ENCODE measurements at places on chromosomes 7 and 10.
A peak's percentile ranks its signal among the peaks of the same experiment; 100 is the strongest.

DNA sequence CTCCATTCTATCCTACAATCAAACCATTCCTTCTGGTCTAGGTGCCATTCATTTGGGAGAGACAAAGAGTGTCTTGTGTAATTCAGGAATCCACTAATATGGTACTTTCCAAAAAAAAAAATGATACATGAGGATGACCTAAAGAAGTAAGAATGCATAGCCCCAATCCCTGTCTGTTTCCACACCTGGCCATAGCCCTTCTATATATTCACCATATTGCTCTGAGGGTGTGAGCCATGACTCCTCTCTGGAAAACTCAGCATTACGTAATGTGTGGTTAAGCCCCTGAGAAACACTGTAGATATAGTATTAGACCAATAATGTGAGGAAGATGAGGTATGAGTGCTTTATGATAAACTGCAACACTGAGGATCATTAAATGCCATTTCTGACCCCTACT, 592.7 kb downstream of the INHBA start:
- DNase-seq, result peak; percentile 64

- no peak for DNase-seq
Measured at GRCh38 chr10:97226398-97226797, 40.6 kb upstream of the SLIT1 start.

- DNase-seq, result peak; percentile 27
Measured at GRCh38 chr10:27745732-27746396, at the start of gene MKX. TSS of gene MKX (minus strand) at chr10:27745819. CDS start at chr10:27743415, 2,404 bp downstream.

GRCh38 chr10:73997461-73997786, 492 bp upstream of the VCL start:
- DNase-seq, result no peak

DNA sequence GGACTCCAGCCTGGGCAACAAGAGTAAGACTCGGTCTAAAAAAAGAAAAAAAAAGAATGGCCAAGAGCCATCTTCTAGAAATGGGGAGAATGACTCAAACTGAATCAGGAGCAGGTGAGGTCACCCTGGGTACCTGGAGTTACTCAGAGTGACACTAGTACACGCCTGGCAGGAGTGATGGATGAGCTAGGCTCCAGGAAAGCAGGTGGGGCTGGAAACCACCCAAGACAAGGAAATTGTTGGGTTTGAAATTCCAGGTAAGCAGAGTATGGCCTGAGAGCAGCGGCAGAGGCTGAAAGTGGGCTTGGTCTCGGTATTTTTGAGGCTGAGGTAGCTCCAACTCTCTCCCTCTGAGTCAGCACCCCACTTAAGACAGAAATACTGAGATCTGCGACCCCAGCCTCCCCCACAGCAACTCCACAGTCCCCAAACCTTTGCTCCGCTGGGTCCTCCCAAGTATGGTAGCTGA, 18.5 kb downstream of the DDIT4 start:
- DNase-seq, result peak; percentile 35

DNA sequence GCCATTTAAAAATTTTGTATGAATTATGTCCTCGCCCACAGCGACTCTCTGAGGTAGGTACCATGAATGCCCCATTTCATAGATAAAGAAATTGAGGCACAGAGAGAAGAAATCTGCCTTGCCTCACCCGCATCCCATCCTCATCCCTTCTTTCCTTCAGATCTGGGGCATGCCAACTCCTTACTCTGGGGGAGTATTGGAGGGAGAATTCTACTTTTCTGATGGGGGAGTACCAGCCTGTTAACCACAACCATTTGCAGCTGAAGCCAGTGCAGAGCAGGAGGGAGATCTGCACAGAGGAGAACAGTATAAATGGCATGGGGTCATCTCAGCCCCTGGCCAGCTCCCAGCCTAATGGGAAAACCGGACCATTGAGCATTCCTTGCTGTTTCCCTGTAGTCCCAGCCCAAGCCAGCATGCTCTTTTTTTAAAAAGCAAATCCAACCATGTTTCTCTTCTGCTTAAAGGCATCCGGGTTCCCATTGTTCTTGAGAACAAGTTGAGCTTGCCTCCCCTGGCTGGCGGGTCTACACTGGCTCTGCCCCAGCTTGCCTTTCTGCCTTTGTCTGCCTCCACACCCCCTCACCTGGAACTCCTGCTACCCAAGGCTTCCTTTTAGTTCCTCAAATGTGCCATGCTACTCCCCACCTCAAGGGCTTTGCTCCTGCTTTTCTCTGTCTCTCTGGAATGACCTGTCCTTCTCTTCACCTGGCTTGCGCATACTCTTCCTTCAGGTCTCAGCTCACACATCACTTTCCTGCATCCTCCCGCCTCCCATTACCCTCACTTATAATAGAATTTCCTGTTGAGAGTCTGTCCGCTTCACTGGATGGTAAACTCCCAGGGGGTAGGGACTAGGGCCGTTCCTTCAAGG, 8.8 kb upstream of the ZNF503 start:
- DNase-seq, result no peak

- DNase-seq, result no peak
Measured at GRCh38 chr7:43513251-43513650, 69.7 kb upstream of the STK17A start.

- DNase-seq, result no peak
Measured at GRCh38 chr7:83204715-83205114, 42.0 kb upstream of the PCLO start.

DNA sequence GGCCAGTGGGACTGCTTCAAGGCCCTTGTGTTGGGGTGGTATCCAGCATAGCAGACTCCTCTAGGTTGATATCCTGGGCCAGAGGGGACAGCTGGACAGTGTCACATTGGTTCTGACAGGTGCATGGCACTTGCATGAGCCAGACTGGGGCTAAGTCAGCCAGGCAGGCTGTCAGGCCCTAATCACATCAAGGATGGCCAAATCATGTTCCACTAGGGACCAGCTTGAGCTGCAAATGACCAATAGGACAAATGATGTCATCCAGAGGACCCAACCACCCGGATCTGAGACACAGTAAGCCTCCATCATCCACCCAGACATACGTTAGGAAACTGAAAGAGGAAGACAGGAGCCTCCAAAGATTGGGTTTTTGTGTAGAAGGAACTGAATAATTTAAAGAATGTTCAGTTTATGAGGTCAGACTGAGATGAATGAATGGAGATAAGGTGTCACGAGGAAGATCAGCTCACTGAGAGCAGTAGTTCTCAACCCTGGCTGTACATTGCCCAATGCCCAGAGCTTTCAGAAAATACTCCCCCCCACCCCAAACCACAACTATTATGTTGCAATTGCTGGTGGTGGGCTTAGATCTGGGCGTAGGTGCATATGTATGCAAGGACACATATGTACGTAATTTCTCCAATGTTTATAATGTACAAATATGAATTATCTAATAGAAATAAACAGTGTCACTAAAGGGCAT, 75.2 kb upstream of the INHBA start:
- DNase-seq, result no peak

DNA sequence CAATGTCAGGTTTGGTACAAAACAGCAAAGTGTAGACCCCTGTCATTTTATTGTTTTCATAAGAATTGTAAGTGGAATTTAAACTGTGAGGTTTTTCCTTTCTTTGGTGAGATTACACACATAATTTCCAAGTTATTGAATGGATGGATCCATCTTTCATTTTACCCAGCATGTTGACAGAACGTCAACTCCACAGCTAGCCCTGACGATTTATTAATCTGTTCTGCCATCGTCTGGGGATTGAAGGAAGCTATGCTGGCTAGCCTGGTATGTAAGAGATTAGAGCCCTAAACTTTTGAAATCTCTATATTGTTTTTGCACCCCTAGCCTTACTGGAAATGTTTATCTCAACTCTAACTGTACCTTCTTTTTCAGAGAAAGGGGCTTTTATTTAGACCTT, 8.6 kb downstream of the WNT16 start:
- DNase-seq, result no peak

GRCh38 chr10:69801094-69801433, 642 bp upstream of the COL13A1 start:
- no peak for DNase-seq

DNA sequence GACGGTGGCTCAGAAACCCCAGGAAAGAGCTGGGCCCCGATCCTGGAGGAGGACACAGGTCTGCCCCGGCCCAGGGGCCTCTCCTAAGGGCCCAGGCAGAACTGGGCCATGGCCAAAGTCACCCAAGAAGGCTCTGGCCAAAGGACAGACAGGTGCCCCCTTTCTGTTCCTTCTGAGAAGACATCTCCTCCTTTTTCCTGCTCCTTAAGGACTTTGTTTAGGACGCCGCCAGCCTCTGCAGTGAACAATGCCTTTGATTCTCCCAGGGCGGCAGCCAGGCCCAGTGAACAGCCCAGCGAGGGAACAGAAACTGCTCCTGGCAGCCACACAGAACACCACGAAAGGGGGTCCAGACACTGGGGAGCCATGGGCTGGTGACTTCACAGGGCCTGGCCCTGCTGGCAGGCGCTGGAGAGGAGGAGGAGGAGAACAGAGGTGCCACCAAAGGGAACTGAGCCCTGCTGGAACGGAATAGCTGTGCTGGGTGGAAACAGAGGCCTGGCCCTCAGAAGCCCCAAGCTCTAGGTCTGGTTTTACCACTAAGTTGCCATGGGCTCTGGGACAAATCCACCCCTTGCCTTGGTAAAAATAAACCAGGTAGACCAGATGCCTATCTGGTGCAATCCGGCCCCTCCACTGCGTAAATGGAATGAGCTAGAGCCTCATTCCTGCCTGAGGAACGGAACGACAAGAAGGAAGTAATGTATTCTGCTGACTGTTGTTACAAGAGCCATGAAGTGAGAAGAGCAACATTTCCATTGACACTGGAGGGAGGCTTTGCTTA, 163.3 kb upstream of the RHEB start:
- no peak for DNase-seq

DNA sequence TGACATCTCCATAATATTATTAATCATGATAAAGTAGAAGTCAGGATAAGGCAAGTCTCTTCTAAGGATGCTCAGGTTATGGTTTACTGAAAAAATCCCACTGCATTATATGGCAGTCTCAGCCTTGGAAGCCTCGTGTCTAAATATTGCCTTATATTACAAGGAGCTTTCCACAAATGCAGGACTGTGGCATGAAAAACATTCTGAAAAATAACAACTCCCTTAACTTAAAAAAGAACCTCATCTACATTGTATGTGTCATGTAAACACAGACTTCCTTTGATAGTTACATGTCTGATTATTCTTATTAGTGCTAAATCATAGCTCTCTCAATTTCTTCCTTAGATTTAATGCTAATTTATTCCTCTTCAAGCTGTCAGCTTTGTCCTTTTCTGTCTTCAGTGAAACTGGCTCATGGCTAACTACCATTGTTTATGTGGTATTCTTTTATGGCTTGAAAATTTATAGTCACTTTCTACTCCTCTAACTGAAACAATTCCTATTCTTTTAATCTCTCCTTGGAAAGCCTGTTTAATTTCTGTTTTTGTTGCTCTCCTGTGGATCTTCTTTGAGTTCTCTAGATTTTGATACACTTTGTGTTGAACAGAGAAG, 156.1 kb downstream of the KIF20B start:
- peak; percentile 32 for DNase-seq

DNA sequence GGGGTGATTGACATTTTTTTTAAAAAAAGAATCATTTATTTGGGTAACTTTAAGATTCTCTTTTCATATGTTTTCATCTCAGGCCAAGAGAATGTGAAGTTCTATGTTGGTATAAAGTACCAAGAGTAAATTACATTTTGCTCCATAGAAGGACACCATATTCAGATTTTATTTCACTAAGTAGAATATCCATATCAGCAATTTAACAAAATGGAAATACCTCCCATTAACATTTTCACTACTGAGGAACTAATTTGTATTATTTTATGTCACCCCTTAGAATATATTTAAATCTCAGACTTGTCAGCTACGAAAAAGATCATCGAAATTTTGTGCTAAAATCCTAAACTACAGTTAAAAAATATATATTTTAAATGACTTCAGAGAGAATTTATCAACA, 274.3 kb downstream of the SEMA3D start:
- no peak for DNase-seq

DNA sequence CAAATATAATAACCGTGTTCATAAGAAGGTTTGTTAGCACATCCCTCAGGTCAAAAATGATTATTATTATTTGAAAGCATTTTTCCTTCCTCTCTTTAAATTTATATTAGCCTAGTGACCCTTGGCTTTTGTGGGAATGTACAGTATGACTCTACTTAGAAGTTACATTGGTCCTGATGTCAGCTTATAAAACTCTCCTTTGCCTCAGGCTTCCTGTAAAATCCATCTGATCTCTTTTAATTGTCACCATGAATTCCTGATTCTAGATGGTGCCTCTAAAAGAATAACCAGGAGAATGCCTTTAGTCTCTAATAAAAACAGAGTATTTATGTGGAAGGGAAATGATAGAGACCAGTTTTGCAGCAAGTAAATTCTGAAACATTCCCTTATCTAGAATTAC, 1134.4 kb downstream of the XPNPEP1 start:
- DNase-seq, result no peak

DNA sequence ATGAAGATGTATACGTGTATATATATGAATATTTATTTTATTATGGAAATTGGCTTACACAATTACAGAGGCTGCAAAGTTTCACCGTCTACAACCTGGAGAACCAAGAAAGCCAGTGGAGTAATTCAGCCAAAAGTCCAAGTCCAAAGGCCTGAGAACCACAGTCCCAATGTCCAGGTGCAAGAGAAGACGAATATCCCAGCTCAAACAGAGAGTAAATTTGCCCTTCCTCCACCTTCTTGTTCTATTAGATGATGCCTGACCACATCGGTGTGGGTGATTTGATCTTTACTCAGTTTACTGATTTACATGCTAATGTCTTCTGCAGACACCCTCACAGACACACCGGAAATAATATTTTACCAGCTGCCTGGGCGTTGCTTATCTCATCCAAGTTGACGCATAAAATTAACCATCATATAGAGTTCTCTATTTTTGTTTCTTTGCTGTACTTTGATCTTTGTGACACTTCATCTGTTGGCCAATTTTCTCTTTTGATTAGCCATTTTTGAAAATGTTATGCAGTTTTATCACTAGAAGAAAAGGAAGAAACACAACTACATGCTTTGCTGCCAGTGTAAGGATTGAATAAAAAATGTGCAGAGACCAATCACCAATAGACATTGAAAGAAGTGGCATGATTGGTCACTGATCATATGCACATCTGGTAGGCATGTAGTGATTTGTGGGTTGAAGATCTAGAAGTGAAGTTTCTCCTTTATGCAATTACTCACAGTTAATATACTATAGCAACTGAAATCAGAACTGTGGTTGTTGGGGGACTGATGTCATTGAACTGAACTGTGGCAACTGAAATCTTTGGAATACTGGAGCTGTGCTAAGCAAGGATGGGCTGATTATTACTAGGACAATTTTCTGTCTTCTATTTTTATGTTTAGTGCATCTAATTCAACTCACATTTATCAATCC, 68.5 kb downstream of the EPDR1 start:
- no peak for DNase-seq

- no peak for DNase-seq
Measured at GRCh38 chr7:157360483-157361025, 23.8 kb downstream of the DNAJB6 start.

GRCh38 chr10:69845574-69846292, 44.0 kb downstream of the COL13A1 start:
- DNase-seq, result no peak

Measured in astrocyte (in vitro differentiated cells and primary cell).